ENCODE measurements at places on chromosomes 2 and 18.

- H3K27me3 ChIP-seq: no peaks in the 10 kb centered on the region
- peaks cover 25% of the 10 kb centered on the region for H3K4me1 ChIP-seq
- peak overlapping the region; percentile 86 for H3K4me3 ChIP-seq
These were observed 905 bp upstream of the IAH1 start for GRCh38 chr2:9473308-9473984.

- H3K4me1 ChIP-seq: no peaks in the 10 kb centered on the region
- DNase-seq: no peak
- no peaks in the 10 kb centered on the region for H3K36me3 ChIP-seq
- no peak overlapping the region for H3K27ac ChIP-seq
- no peak overlapping the region for H3K4me3 ChIP-seq
These were observed 49.8 kb downstream of the MSH2 start for GRCh38 chr2:47452761-47453160.

DNA sequence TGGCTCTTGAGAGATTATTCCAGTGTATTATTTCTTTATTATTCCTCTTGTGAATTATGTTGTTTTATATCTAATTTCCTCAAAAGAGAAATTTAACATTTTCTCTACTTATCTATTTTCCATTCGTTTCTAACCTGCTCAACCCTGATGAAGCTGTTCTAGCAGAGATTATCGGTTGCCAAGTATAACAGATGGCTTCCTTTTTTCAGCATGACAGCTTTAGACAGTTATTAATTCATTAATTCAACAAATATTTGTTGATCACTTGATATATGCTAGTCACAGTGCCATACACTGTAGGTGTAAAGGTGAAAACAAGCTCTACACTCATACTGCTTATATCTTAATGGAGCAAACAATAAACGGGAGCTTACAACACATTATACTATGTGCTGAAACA, 137.9 kb upstream of the UBE2E3 start:
- DNase-seq: no peak
- H3K27ac ChIP-seq: no peak overlapping the region
- H3K36me3 ChIP-seq: no peaks in the 10 kb centered on the region

- H3K27me3 ChIP-seq: no peaks in the 10 kb centered on the region
- H3K4me3 ChIP-seq: no peak overlapping the region
- no peak for DNase-seq
These were observed 369.1 kb downstream of the EIPR1 start for GRCh38 chr2:3008561-3008960.

DNA sequence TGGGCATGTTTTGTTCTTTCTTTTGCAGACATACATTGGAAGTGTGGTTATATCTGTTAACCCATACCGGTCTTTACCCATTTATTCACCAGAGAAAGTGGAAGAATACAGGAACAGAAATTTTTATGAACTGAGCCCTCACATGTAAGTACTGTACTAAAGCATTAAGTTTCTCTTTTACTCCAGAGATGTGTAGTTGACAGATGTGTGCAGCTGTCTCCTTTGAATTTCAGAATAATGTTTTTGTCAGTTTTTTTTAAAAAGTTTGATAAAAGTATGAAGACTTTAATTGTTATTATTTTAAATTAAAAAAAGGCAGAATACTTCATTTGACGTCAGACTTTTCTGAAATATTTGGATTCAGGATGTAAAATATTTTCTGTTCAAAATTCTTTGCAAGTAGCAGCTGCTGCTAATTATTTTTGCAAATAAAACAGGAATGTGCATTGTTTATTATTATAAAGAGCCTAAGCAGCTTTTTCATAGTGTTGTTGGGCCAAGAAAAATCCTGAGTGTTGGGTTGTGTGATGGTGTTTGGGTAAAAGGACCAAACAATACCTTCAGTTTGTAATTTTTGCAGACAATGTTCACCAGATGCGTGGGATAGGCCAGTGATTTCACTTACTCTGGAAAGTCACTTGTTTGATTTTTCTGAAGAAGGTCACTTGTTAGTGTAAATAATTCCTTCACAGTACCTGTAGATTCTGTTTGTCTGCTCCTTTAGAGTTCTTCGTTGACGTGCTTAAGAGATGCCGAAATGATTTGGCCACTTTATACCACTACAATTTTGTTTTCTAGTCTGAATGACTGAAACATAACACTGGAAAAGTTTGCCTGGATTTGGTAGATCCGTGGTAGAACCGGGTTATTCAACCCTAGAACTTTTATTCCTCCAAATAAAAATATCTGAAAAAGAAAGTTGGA, 51.1 kb downstream of the MYO1B start:
- no peaks in the 10 kb centered on the region for H3K27me3 ChIP-seq
- no peaks in the 10 kb centered on the region for H3K36me3 ChIP-seq
- no peaks in the 10 kb centered on the region for H3K4me1 ChIP-seq
- no peak for DNase-seq
- H3K27ac ChIP-seq: no peak overlapping the region
- no peak overlapping the region for H3K4me3 ChIP-seq

- H3K27me3 ChIP-seq: no peaks in the 10 kb centered on the region
- H3K36me3 ChIP-seq: no peaks in the 10 kb centered on the region
- no peaks in the 10 kb centered on the region for H3K4me1 ChIP-seq
- no peak overlapping the region for H3K4me3 ChIP-seq
- DNase-seq: no peak
- no peak overlapping the region for H3K27ac ChIP-seq
These were observed 10.9 kb upstream of the HS6ST1 start for GRCh38 chr2:128329607-128330006.

- H3K27me3 ChIP-seq: no peaks in the 10 kb centered on the region
- DNase-seq: no peak
- peaks cover 27% of the 10 kb centered on the region for H3K4me1 ChIP-seq
These were observed 20.2 kb downstream of the PRKAG3 start for GRCh38 chr2:218811382-218811781.

DNA sequence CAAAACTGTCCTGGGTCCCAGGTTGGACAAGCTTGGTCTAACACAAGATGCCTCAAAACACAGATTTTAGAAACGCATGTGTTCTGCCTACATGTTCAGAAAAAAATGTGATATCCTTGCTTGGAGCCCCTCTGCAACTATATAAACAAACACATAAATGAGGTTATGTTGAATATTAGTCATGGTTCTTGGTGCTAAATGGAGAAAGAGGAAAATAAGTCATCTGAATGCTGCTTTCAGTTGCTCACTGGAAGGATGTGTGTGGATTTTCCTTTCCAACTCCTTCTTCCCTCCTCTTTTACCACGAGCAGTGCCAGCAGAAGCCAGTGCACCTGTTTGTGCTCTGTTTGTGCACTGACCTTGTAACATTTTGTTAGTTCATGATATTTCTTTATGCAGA, 85.3 kb downstream of the PIEZO2 start:
- H3K27me3 ChIP-seq: no peaks in the 10 kb centered on the region
- DNase-seq: no peak
- H3K4me3 ChIP-seq: no peak overlapping the region
- no peaks in the 10 kb centered on the region for H3K4me1 ChIP-seq
- no peaks in the 10 kb centered on the region for H3K36me3 ChIP-seq
- no peak overlapping the region for H3K27ac ChIP-seq

DNA sequence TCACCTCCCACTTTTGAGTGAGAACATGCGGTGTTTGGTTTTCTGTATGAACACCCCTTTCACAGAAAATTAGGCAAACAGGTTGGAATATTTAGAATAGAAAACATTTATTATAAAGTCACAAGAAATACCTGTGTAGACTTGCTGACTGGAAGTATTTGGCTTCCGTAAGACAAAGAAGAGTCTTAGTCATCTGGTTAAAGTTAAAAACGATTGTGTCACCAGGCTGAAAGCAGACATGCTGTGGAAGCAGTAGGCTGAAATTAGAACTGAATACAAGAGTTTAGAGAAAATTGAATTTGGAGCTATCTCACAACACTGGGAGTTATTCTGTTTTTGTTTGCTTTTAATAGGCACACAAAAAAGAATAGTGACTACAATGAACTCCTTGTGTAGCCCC, 16.2 kb upstream of the CLASP1 start:
- H3K4me1 ChIP-seq: peaks cover 32% of the 10 kb centered on the region
- no peaks in the 10 kb centered on the region for H3K27me3 ChIP-seq
- no peak for DNase-seq
- H3K27ac ChIP-seq: peak overlapping the region; percentile 76

DNA sequence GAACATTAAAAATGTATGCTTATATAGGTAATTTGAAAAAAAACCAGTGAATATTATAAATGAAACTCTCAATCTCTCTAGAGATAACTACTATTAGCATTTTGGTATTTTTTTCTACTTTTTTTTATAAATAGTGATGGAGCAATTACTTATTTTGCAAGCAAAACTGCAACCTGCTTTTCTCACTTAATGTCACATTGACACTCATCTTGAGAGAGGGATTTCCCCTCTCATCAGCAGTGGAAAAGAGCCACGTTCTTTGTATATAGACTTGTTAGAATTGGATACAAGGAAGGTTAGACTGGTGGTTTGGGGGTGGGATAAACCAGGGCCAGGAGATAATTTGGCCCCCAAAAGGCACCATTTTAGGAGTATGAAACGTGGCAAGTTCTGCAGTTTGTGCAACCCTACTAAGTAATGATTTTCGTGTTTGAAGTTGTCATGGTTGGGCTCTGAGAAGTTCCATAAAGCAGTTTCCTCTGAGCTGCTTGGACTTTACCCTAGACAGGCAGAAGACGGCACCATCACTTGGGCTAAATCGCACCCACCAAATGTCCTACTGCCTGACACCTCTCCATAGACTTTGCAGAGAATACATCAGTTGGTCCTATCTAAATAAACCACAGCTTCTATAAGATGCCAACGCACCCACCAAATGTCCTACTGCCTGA, 194.0 kb downstream of the ACTR3 start:
- no peaks in the 10 kb centered on the region for H3K36me3 ChIP-seq
- H3K27ac ChIP-seq: no peak overlapping the region
- no peaks in the 10 kb centered on the region for H3K4me1 ChIP-seq

GRCh38 chr2:143514413-143514812, 385.2 kb downstream of the ARHGAP15 start:
- no peaks in the 10 kb centered on the region for H3K27me3 ChIP-seq
- H3K4me3 ChIP-seq: no peak overlapping the region
- no peaks in the 10 kb centered on the region for H3K4me1 ChIP-seq
- H3K27ac ChIP-seq: no peak overlapping the region

GRCh38 chr2:71619230-71619741, 165.9 kb downstream of the DYSF start:
- no peak overlapping the region for H3K4me3 ChIP-seq
- peaks cover 6% of the 10 kb centered on the region for H3K36me3 ChIP-seq
- DNase-seq: peak; percentile 32
- peak overlapping the region; percentile 23 for H3K27ac ChIP-seq
- no peaks in the 10 kb centered on the region for H3K27me3 ChIP-seq

- no peaks in the 10 kb centered on the region for H3K4me1 ChIP-seq
- no peak overlapping the region for H3K4me3 ChIP-seq
- no peak overlapping the region for H3K27ac ChIP-seq
- no peak for DNase-seq
- H3K36me3 ChIP-seq: no peaks in the 10 kb centered on the region
These were observed 9.8 kb downstream of the BOLA3 start for GRCh38 chr2:74137651-74138599.

GRCh38 chr2:242011167-242011513, 141.6 kb downstream of the RTP5 start:
- H3K4me3 ChIP-seq: no peak overlapping the region
- H3K4me1 ChIP-seq: no peaks in the 10 kb centered on the region
- no peak overlapping the region for H3K27ac ChIP-seq
- H3K36me3 ChIP-seq: no peaks in the 10 kb centered on the region

- no peaks in the 10 kb centered on the region for H3K27me3 ChIP-seq
- no peak overlapping the region for H3K27ac ChIP-seq
- DNase-seq: no peak
- no peaks in the 10 kb centered on the region for H3K36me3 ChIP-seq
These were observed 154.4 kb downstream of the DNER start for GRCh38 chr2:229559986-229560385.

DNA sequence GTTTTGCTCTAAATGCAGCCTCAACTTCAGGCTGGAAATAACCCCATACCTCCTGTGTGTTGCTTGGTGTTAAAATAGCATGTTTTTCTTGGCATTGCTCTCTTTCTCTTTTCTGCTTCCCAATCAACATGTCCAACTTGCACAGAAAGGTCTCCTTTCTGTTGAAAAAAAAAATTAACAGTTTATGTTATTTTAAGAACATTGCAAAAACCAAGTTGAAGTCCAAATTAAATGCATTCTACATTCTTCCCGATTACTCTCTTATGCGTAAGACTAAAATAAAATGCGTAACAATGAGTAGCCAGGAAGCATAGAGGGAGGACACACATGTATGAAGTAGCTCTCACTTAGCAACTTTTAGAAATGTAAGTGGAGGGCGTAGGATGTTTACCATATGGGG, 1406.1 kb upstream of the NXPH2 start:
- no peak overlapping the region for H3K27ac ChIP-seq
- DNase-seq: no peak
- no peaks in the 10 kb centered on the region for H3K27me3 ChIP-seq
- no peak overlapping the region for H3K4me3 ChIP-seq

GRCh38 chr2:240688553-240688919, 3.1 kb upstream of the AQP12A start:
- H3K27me3 ChIP-seq: no peaks in the 10 kb centered on the region
- H3K27ac ChIP-seq: no peak overlapping the region
- H3K4me1 ChIP-seq: no peaks in the 10 kb centered on the region
- no peak for DNase-seq

GRCh38 chr18:32032609-32033008, 14.0 kb downstream of the RNF125 start:
- H3K27me3 ChIP-seq: no peaks in the 10 kb centered on the region
- no peaks in the 10 kb centered on the region for H3K36me3 ChIP-seq
- H3K4me1 ChIP-seq: no peaks in the 10 kb centered on the region
- H3K4me3 ChIP-seq: no peak overlapping the region

GRCh38 chr18:26383454-26384270, 157.4 kb downstream of the TAF4B start:
- no peak overlapping the region for H3K4me3 ChIP-seq
- no peak overlapping the region for H3K27ac ChIP-seq
- H3K4me1 ChIP-seq: no peaks in the 10 kb centered on the region
- H3K27me3 ChIP-seq: no peaks in the 10 kb centered on the region

GRCh38 chr18:34514238-34514637, 195.9 kb upstream of the DTNA start:
- no peaks in the 10 kb centered on the region for H3K36me3 ChIP-seq
- H3K4me1 ChIP-seq: peaks cover 37% of the 10 kb centered on the region
- no peak overlapping the region for H3K4me3 ChIP-seq
- DNase-seq: no peak

- H3K27ac ChIP-seq: no peak overlapping the region
- H3K27me3 ChIP-seq: no peaks in the 10 kb centered on the region
- no peak for DNase-seq
- H3K36me3 ChIP-seq: no peaks in the 10 kb centered on the region
- H3K4me1 ChIP-seq: peaks cover 14% of the 10 kb centered on the region
These were observed 95.1 kb downstream of the SMAD7 start for GRCh38 chr18:48855422-48856377.

GRCh38 chr2:232416521-232417470, 10.2 kb downstream of the ALPG start:
- no peaks in the 10 kb centered on the region for H3K27me3 ChIP-seq
- no peak overlapping the region for H3K4me3 ChIP-seq
- no peak overlapping the region for H3K27ac ChIP-seq
- no peak for DNase-seq
- H3K36me3 ChIP-seq: no peaks in the 10 kb centered on the region
